HT1080 (cell line): ENCODE measurements at places on chromosomes 16 and 17. TPM values are rescaled to one million over a fixed set of nuclear protein-coding genes. Genes with fewer than 3 reads are reported as not detected.

DNA sequence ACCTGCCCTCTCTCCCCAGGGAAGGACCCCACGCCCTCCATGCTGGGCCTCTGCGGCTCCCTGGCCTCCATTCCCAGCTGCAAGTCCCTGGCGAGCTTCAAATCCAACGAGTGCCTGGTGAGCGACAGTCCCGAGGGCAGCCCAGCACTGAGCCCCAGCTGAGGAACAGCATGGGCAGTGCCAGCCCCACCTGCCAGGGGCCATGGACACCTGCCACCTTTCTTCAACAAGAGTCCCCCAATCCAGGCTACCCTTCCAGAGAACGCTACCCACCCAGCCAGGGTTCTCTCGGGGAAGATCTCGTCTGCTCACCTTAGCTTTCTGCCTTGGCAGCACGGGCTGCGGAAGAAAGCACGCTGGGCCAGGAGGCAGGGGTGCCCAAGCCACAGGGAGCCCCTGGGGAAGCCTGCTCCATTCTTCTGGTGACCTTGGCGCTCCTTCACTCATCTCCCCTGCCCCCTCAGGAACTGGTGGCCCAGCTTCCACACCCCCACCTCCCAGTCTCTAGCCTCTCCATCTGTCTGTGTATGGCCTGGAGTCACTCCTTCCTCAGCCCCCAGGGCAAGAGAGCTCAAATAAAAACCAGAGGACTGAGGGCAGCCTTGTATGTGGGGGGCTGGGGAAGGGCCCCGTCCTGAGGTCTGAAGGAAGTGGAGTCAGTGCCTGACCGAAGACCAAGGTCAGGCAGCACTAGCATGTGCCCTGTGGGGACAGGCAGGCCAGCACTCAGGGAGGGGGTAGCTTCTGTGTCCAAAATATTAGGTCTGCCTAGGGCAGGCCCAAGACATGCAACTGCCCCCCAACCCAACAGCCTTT is 6.3 kb downstream of the SLC25A39 start:
- DNase-seq: no peak

GRCh38 chr17:17774009-17774881 is 62.5 kb downstream of the SREBF1 start:
- DNase-seq: peak; percentile 35

GRCh38 chr17:49187301-49187700 is 23.1 kb downstream of the GNGT2 start:
- no peak for DNase-seq

- DNase-seq: no peak
These were observed 9.3 kb upstream of the CARD14 start for GRCh38 chr17:80160536-80160935.

- DNase-seq: peak; percentile 85
These were observed 11.5 kb upstream of the CLEC18C start for GRCh38 chr16:70162041-70162451.

DNA sequence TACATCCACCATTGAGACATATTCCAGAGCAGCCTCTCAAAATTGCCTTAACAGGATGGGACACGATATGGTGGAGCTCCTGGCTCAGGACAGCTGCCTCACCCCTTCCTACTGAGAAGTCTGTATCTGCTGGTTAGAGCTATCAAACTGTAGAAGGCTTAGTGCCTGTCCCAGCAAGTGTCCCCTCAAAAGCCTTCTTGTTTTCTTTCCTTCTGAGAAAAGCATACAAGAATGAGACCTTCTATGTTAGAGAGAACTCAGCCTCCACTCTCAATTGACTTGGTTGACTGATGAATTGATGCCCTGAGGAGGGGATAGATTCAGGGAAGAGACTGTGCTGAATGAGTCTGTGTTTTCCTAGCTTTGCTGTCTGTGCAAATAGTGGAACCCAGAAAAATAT is 2020.9 kb downstream of the TP53TG3F start:
- no peak for DNase-seq

DNA sequence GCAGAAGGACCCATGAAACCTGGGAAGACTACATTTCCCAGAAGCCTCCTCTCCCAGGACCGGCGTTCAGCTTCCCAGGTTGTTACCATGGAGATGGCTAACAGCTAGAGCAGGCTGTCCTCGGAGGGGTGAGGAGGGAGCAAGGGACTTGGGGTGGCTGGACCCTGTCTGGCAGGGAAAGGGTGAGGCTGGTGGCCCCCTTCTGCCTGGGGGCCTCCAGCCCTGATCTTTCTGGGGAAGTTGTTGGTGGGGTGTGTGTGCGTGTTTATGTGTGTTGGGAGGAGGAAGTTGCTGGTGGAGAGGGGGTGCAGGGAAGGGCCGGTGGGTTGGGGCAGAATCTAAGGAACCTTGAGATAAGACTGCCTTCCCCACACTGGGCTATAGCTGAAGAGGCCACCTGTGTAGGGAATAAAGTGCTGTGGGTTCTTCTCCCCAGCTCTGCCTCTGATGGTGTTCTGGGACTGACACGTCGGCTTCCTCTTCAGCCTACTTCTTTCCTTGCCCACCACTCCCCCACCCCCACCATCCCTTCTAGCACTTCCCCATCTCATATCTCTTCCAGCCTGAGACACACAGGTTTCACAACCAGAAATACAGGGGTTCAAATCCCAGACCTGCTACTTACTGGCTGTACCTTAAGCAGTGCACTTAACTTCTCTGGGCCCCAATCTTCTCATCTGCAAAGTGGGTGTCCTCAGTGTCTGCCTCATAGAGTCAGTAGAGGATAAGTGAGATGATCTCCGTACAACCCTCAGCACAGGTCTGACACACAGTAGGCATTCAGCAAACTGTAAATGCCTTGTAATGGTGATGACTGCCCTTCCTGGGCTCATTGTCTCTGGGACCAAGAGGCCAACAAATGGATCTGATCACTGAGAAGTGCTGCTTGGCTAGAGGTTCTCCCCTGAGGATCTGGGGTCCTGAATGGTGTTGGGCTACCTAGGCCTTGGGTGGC is at the start of gene DRC7:
Gene DRC7 (plus strand): TSS at position 82 of the 955 bp plus-strand sequence. CDS start 3,144 bp downstream, outside the sequence.
- DNase-seq: peak; percentile 44

DNA sequence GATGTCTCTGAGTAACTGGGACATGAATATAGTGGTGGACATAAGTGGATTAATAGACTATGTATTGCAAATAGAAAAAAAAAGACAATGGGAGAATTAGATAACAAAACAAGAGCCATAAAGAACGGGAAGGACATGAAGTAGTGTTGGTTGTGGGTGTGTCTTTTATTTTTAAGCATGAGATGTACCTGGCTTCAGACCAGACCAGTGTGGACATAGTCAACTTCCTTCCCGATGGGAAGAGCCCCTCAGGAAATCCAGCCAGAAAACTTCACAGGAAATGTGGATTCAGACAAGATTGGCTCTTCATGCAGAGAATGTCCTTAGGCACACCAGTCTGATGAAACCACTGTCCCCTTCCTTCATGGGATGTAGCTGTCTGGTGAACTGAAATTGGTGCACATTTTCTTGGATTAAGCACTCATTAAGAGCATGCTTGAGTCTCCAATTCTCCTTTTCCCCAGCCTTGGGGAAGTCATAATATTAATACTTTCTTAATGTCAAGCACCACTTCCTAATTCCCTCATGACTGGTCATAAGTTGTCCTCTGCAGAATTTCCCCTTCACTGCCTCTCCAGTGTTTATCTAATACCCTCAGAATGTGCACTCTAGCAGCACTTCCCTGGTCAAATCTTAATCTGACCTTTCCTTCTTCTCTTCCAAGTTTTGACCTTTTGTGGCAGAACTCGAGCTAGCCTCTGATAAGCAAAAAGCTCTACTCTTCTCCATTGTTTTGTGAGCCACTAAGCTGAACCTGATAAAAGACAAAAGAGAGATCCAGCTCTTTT is 350.6 kb upstream of the MAF start:
- DNase-seq: no peak

GRCh38 chr17:2416010-2416734 is 15.3 kb upstream of the MNT start:
- DNase-seq: peak; percentile 82

GRCh38 chr16:65415460-65415859 is 293.6 kb upstream of the CDH11 start:
- DNase-seq: peak; percentile 59

GRCh38 chr16:72897707-72898106 is 150.2 kb downstream of the ZFHX3 start:
- DNase-seq: no peak

DNA sequence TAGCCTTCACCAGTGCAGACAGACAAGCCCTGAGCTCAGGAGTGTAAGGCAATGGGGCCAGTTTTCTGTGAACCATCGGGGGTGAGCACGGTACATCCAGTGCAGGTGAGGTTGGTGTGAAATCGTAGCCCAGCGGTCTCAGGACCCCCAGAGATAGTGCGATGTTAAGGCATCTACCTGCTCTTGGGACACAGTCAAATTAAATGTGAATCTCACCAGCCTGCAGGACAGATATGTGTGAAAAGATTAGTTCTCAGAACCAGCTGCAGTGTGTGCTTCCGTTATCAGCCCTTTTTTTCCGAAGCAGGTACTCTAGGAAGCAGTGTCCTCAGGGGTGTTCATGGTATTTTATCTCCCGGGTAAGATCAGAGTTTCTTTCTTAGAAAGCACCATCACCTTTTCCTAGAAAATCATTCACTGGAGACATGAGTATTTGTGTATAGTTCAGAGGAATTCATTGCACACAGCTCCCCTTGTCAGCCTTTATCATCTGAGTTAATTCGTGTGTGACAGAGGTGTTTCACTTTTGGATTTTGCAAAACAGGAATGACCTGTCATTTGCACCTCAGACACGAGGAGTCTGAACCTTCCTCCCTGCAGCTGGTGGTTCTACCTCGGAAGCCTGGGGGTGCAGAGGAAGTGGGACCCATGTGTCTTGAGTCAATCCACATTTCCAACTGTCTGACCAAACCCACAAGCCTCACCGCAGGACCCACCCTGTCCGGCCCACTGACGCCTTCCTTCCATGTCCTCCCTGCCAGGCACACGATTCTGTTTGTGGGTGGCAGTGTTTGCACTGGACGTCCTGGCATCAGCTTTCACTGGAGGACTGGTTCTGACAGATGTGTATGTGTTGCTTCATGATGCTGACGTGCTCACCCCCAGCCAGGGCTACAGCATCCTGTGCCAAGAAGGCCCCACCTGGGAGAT is 107.8 kb downstream of the CLEC16A start:
- DNase-seq: no peak

DNA sequence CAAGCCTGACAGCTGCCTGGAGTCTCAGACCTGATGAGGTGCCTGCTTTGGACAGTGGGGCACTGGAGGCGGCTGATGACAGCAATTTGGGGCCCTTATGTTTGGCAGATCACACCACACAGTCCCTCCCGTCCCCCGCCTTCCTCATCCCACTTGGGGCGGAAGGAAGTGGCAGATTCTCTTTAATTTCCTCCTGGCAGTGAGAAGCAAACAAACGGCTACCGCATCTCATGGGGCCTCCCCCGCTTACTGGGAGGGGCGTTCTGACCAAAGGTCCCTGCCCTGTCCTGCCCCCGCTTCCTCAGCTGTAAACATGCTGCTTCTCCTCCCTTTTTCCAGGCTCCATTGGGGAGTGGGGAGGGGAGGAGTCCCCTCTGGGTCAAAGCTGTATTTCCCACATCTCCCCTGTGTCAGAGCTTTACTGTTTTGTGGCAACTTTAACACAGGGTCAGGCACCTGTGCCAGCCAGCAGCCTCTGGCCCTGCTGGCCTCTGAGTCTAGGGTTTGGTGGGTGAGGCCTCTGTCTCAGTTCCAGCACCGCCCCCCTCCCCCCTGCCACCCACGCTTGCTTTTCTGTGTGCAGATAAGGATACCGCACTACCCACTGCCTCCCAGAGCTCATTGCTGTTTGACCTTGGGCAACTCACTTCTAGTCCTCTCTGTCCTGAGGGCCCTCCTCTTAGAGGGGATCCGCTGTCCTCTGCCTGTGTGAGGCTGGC is 5.4 kb upstream of the NFATC3 start:
- DNase-seq: no peak

DNA sequence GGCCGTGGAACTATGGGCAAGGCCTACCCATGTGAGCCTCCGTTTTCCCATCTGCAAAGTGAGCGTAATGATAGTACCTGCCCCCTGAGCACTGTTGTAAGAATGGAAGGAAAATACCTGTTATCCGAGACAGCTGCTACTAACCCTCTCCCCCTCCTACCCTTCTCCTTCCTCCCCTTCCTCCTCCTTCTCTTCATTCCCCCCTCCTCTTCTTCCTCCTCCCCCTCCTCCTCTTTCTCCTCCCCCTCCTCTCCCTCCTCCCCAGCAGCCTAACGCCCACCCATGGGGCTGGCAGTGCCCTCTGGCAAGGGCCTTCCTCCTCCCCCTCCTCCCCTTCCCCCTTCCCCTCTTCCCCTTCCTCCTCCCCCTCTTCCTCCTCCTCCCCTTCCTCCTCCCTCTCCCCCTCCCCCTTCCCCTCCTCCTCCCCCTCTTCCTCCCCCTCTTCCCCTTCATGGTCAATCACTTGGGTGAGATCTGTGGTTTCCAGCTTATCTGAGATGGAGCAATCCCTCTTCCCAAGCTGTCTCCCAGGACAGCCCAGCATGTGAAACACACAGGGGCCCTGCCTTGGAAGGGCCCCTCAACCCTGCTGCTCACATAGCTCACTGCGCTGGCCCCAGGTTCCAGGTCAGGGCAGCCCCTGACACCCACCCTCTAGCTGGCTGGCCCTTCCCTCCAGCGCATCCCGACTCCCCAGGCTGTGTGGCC is 6.4 kb downstream of the ZFPM1 start:
- no peak for DNase-seq

DNA sequence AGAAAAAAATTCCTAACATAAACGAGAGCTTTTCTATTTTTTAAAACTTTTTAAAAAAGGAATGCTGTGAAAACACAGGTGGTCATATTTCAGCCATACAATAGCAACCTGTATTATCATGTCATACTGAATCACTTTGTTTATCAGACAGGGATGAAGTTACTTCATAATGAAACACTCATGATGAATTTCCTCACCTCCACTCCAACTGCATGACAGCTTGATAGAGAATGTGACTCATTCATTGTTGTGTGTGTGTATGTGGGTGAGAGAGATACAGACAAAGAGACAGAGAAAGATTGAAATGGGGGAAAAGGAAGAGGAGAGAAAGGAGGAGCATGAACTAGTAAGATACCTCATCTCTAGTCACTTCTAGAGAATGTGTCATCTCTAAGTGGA is 109.0 kb downstream of the SYCE1L start:
- DNase-seq: peak; percentile 97

Gene HSD17B1
- total RNA-seq: 0.40 and 0.59 TPM in 2 replicates

Gene C16orf89
- total RNA-seq: 0.13 and 0.23 TPM in 2 replicates

Gene SOST
- total RNA-seq: not detected in 2 replicates

Gene TBC1D3E
- 0.60 TPM in 1 of 2 replicates, not detected in the other for total RNA-seq

Gene SCARF1
- total RNA-seq: 1.5 and 2.5 TPM in 2 replicates

Gene TMEM98
- total RNA-seq: 19.5 and 23.8 TPM in 2 replicates

Gene THAP11
- 91.5 and 105 TPM in 2 replicates for total RNA-seq

Gene TLCD3A
- 27.0 and 39.4 TPM in 2 replicates for total RNA-seq

Gene NPIPB13
- 0.79 and 1.4 TPM in 2 replicates for total RNA-seq
